Kasumi-1 (cell line): ENCODE measurements at places on chromosomes 3 and 15.
A peak's percentile ranks its signal among the peaks of the same experiment; 100 is the strongest.

- peak; percentile 4 for DNase-seq
Observed at GRCh38 chr3:37453393-37454389, 279.3 kb upstream of the LRRFIP2 start.

GRCh38 chr3:116930786-116931185 lies 221.2 kb downstream of the TUSC7 start:
- no peak for DNase-seq

DNA sequence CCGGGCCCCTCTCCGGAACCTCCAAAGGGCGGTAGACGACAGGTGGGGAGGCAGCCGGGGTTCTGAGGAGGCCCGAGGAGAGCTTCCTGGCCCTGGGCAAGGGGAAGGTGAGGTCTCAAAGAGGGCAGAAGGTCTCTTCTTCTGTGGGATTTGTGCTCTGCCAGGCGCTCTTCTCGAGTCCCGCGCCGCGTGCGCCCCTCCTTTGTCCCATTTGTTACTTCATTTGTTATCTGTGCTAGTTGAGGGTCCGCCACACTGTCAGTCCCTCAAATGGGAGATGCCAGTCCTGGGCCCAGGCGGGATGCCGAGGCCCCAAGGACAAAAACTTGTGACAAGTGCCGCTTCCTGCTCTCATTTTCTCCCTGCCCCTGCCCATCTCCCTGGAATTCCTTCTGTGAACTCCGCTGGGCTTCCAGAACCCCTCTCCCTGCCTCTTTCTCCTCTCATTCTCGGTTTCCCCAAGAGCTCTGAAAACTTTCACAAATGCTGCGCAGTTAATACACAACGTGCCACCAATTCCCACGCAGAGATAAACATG lies 1.5 kb downstream of the ST8SIA2 start:
- no peak for DNase-seq

DNA sequence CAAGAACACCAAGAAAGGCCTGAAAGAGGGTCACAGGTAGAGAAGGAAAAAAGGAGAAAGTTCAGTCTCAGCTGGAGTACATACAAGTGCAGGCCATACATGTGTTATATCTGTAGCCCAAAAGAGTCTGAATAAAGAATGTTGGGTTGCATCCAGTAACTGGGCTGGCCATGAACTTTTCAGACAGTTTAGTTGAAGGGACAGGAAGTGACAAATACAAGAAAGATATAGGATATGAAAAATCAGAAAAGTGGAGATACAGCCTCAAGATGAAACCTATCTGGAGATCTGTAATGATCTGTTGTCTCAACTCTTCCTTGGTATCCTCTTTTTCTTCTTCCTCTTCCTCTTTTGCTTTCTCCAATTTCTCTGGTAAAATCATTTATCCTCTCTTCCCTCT lies 671.7 kb downstream of the MECOM start:
- DNase-seq: no peak

DNA sequence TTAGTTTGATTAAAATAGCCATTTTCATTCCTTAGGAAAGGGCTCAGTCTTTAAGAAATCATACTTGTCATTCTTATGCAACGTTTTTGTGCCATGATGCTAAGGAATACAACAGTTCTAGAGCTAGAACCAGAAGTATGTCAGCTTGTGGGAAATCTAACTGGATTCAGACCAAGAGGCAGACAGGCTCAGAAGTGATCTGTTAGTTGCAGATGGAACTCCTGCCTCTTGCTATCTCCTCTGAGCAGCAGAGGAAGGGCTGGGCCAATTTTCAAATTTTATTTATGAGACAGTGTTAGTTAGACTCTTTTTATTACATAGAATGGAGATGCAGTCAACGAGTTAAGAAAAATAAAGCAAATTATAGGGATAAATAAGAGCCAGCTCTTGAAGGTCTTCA lies 48.5 kb upstream of the RYR3 start:
- DNase-seq: no peak
